K562 (cell line): ENCODE measurements at places on chromosomes 5 and 9.

- no peak for DNase-seq
Observed at GRCh38 chr5:67960939-67961338, 254.6 kb upstream of the PIK3R1 start.

GRCh38 chr5:123636006-123636405 lies 124.0 kb downstream of the CSNK1G3 start:
- DNase-seq = no peak

- DNase-seq = peak; percentile 15
Observed at GRCh38 chr5:116137544-116138378, 52.9 kb downstream of the COMMD10 start.

- no peak for DNase-seq
Observed at GRCh38 chr5:170159101-170159698, 53.5 kb downstream of the FOXI1 start.

DNA sequence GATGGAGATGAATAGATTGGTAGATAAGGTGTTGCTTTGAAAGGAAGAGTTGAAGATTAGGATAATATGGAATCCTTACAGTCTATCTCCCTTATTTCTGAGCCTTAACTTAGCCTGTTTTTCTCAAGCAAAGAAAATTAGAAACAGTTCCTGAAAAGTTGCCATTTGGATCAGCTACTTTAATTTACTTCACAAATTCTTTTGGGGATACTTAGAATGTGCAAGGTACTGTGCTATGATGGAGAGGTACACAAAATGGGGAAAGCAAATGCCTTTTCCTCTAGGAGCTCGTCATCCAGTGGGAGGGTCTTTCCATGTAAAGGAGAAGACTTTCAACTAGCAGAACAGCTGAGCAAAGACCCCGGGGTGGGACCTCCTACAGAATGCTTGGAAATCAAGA lies 51.1 kb upstream of the SMARCA2 start:
- DNase-seq = no peak

GRCh38 chr9:76820431-76820830 lies 56.2 kb downstream of the PCA3 start:
- no peak for DNase-seq

DNA sequence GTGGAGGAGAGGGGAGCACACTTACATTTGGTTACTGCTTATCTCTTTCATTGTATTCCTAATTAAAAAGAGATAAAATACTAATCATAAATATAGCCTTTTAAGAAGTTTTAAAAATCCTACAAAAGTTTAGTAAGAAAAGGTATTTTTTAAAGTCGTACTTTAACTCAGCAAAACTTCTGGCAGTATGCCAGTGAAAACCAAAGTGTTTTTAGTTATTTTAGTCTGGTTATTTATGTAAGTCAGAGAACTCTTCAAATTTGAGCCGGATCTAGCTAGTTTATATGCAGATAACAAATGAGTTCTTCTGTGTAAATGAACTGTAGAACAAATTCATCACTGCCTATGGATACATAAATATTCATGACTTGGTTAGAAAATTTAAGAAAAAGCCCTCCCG lies 36.5 kb upstream of the ANKDD1B start:
- DNase-seq = no peak

DNA sequence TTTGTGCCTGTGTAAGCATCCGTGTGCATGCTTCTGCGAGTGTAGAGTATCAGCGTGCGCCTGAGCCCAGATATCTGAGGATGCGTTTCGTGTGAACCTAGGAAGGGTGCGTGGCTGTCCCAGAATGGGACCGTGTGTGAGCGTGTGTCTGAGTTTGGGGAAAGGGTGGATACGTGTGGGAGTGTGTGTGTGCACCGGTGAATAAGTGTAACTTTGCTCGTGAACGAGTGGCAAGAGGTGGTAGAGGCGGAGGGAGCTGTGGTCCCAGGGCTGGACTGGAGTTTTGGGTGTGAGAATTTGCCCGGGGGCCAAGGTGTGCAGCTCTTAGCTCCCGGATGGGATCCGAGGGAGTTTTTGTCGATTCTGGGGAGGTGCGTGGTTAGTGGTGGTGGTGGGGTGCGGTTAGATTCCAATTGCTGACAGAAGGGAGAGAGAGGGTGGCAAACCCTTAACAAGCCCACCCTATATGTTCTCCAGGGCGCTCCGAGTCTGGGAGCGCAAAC lies 686 bp upstream of the COL27A1 start:
- DNase-seq = no peak

DNA sequence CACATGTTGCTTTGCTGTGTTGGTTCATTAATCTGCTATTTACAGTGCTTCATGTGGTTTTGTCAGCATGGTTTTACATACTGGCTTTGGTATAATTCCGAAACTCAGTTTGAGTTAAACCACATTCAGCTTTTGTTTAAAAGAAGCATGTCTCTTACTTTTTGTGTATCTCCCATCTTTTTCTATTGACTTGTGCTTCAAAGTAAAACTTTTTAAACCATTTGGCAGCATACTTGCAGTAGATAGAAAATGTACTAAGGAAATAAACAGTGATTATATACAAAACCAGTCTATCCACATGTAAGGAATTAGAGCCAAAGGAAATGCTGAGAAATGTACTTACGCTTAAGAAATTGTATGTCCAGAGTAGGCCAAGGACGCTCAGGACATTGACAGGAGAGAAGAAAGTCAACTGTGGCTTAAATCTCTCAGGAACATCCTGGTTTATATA lies 286.9 kb downstream of the ARHGEF28 start:
- no peak for DNase-seq

- peak; percentile 35 for DNase-seq
Observed at GRCh38 chr9:371349-371748, 156.7 kb downstream of the DOCK8 start.

DNA sequence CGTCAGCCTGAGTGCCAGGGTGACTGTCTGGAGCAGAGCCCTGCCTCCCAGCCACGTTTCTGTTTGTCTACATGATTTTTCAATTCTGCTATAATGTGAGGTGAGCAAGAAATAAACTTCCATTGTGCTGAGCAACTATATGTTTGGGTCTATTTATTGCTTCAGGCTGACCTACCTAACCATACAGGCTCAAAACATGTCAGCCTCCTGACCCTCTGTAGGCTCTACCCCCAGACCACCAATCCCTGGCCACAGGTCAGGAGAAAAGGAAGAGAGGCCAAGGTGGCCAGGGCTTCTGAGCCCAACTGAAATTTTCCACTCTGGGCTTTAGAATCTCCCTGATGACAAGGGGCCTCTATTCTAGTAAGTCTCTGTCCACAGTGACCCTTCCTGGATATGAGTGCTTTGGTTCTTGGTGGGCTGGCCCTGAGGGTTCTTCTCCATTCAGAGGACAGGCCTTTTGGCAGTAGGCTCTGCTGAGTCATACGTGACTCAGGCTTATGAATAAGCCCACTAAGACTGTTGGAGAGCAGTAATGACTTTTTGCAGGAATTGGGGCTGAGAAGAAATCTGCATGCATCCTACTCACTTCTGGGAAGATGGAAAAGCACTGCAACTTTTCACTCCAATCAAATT lies 117.2 kb upstream of the TBCA start:
- DNase-seq = peak; percentile 81

DNA sequence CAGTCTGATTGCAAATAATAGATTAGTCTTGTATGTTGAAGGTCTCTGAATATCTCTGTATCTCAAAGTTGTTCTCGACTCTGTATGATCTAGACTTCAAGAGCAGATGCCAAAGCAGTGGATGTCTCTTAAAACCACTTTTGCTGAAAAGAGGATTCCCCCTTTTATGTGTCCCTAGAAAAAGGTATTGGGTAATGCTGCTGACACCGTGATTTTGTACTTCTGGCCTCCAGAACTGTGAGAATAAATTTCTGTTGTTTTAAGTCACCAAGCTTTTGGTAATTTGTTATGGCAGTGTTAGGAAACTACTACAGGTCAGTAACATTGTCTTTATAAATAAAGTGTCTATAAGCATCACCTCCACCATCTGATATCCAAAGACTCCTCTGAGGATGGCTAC lies 85.3 kb upstream of the PIK3R1 start:
- DNase-seq = no peak

- no peak for DNase-seq
Observed at GRCh38 chr5:153957205-153957604, 81.5 kb downstream of the FAM114A2 start.

GRCh38 chr9:129102791-129103594 lies 7.6 kb downstream of the CRAT start:
- DNase-seq = peak; percentile 77

GRCh38 chr5:14373685-14374084 lies 207.9 kb upstream of the OTULINL start:
- no peak for DNase-seq

DNA sequence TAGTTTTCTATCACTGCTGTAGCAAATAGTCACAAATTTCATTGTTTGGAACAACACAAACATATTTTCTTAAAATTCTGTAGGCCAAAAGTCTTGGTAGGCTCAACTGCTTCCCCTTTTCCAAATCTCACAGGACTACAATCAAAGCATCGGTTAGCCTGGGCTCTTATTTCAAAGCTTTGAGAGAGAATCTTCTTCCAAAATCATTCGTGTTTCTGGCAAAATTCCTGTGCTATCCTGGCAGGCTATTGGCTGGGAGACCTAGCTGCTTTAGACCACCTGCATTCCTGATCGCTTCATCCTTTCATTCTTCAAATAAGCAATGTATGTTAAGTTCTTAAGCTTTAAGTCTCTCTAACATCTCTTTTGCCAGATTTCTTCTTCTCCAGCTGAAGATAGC lies 629.8 kb upstream of the CDH18 start:
- DNase-seq = no peak

DNA sequence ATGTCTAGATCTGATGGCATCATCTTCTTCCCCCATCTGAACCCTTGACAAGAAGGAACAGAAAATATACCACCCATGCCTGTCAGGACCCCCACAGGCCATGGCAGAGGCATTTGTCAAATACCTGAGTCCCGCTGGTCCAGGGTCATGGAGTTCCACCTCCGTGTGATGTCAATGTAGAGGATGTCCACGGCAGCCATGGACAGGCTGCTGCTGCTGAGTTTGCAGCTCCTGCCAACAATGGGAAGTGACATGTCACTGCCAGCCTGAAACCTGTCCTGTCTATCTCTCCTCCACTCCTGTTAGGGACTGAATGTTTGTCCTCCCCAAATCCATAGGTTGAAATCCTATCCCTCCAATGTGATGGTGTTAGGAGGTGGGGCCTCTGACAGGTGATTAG lies 208.8 kb downstream of the DAB2IP start:
- DNase-seq = no peak

DNA sequence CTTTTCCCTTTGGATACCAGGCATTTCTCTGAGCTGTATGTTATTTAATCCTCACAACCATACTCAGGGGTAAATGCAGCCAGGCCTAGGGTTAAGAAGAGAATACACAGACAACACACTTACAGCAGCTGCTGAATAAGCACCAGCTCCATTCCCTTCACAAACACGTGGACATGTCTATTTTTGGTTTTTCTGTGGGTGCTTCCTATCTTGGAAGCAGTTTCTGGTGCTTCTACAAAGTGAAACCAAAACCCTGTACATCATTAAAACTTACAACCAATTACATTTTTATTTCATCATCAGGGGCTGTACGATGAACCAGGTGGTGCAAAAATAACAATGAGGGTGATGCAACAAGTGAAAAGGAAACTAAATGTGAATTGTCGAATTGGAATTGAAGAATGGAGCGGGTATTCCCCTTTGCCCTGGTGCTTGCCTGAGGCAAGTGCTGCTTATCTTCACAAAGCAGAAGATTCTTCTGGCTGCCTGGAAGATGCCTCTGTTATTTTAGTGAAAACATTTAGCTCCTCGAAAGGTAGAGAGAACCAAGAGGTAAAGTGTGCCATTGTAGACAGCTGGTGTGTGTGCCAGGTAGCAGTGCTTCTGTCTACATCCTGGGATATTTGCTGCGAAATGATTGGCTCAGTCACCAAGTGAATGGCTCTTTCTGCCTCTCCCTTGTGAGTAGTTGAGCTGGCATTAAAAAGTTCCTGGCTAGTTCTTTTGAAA lies 18.6 kb upstream of the IFNB1 start:
- no peak for DNase-seq

DNA sequence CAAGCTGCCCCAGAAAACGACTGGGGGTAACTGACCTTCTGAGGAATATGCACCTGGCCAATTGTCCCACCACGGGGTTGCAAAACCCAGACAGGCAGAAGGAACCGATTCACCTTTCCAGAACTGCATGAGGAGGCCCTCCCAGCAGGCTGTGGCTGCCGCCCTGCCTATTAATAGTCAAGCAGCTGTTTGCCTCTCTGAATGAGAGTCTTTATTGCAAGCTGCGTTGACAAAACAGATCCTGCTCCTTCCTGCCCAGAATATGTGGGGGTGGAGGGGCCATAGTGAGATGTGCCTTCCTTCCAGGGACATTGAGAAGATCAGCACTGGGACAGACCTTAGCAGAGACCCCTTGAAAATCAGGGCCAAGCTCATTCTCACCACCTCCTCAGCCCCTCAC lies 18.3 kb upstream of the TCOF1 start:
- DNase-seq = no peak

DNA sequence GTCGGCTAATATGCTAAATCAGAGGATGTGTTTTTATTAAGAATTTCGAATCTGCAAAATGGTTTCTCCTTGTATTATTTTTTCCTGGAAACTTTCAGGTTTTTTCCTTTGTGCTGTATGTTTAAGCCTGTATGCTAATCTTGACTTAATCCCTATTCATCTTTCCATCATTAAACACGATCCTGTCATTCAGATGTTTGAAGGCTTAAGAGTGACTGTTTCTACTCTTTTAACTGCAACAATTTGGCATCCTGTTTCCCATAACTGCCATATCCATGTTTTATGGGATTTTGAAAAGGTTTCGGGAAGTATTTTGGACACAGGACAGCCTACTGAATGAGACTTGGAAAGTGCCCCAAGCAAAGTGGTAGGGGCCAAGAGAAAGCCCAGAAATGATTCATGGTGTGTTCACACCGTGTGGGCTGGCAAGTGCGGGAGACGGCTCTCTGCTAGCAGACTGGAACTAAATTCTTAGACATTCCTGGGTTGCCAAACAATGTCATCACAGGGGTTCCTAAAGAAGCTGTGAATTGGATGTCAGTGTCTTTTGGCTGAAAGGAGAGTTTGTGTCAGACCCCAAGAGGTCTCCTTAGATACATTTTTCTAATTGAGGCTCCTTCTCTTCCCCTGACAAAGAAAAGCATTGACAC lies 125.4 kb upstream of the ADAMTS16 start:
- DNase-seq = no peak

GRCh38 chr5:153088538-153088937 lies 401.9 kb upstream of the GRIA1 start:
- DNase-seq = no peak

DNA sequence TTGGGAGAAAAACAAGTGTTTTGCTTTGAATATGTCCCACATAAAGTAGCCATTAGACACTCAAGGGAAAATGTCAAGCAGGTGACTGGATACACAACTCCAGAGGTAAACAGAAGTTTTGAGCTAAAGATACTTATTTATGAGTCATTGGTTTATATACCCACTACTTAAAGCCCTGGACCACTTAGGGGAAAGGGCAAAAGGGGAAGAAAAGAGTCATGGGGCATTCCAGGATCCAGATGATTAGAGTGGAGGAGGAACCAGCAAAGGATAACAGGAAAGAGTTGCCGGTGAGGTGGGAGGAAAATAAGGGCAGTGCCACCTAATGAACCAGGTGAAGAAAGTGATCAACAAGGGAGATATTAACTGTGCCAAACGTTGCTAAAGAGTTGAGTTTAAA lies 254.2 kb upstream of the NR4A3 start:
- DNase-seq = no peak

- DNase-seq = no peak
Observed at GRCh38 chr9:79551994-79552393, 19.8 kb upstream of the TLE4 start.

GRCh38 chr5:163424836-163425235 lies 12.6 kb upstream of the CCNG1 start:
- DNase-seq = no peak

- DNase-seq = no peak
Observed at GRCh38 chr5:96408210-96408777, 24.8 kb downstream of the PCSK1 start.
